ENCODE measurements at places on chromosomes 5 and 9. TPM values are rescaled to one million over a fixed set of nuclear protein-coding genes. Genes with fewer than 3 reads are reported as not detected.

Gene CDH9
- total RNA-seq, result not detected

Gene PAEP
- 0.32 TPM for total RNA-seq

Gene SMIM33
- total RNA-seq, result not detected

Gene MEIKIN
- total RNA-seq, result not detected
